ENCODE measurements at places on chromosomes 4 and X.

GRCh38 chr4:56008206-56008605, 59.5 kb downstream of the CEP135 start:
- no peak for DNase-seq

DNA sequence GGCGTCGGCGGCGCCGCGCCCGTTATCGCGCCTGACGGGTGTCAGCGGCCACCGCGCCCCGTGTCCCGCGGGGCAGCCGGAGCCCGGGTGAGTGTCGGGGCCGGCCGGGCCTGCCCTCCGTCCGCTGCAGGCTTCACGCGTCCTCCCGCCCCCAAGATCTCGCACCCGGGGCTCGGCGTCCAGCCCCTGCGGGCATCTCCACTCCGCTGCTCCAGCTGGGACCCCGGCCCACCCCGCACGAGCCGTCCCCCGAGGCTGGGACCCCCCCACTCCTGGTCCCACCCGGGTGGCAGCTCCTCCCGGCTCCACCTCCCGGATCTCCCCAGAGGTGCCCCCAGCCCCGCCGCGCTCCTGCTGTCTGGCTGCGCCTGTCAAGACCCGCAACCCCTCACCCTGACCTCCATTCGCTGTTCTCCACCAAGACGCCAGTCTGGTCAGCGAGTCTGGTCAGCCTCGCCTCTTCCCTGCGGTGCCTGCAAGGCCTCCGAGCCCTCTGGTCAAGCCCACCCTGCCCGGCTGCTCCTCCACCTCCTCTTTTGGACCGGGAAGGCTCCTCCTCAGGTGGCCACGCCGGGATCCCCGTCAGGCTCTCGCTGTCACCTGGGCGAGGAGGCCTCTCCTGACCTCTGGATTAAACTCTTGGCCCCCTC, 66.0 kb upstream of the NKX1-1 start:
- DNase-seq: no peak

- no peak for DNase-seq
Measured at GRCh38 chr4:117326091-117326490, 240.7 kb upstream of the TRAM1L1 start.

DNA sequence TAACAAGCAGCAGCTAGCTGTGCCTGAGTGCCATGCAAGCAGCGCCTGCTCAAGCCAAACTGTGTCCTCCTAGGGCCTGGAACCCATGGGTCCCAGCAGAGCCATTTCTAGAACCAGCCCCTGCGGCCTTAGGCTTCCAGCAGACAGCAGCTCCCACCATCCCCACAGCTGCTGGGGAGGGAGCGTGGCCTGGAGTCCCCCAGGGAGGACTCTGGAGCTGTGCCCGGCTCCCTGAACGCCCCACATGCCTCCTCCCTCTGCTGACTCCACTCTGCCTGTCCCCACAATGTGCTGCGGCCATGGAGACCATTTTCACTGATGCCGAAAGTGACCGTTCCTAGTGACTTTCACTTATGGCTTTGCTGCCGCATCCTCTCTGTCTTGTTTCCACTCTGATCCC, 45.9 kb downstream of the GAK start:
- no peak for DNase-seq

- no peak for DNase-seq
Measured at GRCh38 chr4:156322592-156322991, 368.9 kb upstream of the CTSO start.

DNA sequence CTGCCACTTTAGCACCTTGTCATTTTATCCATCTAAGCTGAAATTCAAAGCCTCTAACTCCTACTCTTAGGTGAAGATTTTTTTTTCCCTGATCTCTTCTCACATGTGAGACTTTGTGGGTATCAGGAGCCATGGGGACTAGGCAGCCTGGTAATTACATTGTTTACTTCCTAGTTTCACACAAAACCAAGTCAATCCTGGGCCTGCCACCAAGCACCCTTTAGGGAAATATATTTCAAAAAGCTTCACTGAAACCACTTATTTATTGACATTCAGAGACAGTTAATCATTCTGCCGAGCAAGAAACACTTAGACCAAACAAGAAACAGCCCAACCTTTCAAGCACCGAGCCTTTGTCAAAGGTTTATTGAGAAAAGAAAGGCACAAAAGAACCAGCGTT, 200.0 kb downstream of the RELL1 start:
- no peak for DNase-seq

DNA sequence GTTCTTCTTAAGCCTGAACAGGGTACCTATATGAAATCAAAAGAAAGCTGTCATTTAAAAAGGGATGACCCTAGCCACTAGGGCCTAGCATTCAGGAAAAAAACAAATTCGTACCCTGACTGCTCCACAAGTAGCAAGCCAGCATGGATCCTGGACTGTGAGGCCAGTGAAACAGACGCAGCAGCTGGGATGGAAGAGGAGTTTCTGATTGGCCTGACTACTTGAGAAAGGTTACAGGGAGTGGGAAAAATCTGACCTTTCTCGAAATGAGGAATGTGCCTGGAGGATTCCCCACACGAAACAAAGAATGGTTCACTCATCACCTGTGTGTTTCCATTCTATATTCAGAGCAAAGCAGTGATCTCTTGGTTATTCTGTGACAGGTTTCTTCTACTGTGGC, 87.6 kb upstream of the JADE1 start:
- no peak for DNase-seq

- DNase-seq: no peak
Measured at GRCh38 chr4:36351082-36351666, 69.8 kb downstream of the DTHD1 start.

DNA sequence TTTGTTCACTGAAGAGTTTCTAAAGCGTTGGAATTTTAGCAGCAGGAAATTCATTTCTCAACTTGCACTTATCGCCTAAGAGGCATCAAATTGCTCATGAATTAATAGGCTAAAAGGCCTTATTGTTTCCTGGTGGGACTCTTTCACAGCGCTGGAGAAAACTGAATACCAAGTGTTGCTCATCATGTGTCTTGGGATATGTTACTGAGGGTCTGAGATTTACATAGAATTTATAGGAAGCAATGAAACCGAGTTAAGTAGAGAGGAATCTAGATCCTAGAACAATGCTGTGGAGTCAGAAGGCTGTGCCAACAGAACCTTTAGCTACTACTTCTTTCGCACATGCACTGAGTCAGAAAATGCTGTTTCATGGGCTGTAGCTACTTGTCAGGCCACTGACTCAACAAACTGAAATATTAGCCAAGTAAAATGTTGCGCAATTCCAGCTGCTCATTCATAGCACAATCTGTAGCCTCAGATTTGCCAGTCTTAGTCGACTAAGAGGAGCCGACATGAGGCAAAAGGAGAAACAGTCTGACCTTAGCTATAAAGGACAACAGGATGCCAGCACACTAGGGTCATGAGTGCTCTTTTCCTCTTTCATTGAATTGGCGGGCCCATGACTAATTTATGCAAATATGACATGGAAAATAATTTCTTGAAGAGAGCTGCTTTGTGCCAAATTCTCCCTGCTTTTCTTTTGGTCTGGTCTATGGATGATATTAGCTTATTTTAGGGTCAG, 35.9 kb upstream of the CXCL8 start:
- DNase-seq: no peak

- no peak for DNase-seq
Measured at GRCh38 chr4:16466581-16466980, 240.3 kb upstream of the TAPT1 start.

DNA sequence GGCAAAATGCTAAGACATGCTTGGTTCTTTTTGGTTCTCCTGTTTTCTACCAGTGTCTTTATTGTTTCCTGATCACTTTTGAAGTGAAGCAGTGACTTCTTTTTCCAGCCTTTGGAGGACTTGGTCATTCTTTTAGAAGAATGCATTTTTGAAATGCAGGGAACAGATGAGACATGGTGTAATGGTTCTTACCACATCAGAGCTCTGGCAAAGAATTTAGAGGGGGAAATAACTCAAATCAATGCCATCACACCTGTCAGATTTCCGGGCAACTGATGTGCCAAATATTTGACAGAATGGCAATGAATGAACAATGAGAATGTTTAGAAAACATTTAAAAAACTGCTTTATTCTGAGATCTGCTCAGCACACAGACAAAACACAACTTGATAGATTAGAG, 519.6 kb downstream of the IQCM start:
- DNase-seq: no peak

DNA sequence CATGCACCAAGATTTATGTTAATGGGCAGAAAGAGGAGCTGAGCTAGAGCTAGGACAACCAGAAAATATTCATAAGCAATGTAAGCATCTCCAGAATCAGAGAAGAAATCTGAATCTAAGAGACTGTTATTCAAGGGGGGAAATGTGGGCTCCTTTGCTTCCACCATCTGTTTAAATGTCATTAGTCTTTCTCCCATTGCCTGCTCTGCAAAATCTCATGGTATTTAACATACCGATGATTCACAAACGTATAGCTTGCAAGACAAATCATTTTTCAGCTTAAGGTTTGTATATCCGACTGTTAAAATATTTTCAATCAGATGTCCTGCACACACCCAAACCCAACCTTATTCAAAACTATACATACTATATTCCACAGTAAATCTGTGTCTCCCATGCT, 133.4 kb upstream of the TACR3 start:
- no peak for DNase-seq

DNA sequence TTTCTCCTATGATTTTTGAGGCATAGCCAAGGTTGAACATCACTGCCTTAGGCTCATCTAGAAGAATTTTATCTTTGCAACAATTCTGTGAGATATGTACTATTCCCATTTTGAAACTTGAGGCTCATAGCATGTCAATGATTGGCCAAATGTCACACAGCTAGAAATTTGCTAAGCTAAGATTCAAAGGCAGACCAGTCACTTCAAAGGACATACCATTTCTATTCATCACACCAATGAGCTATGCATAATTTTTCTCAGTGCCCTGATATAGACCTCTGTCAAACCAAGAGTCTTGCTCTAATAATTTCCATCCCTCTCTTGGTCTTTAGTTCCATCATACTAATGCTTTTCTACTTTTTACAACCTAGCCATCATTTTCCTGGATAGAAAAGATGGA, 27.6 kb upstream of the SERTM2 start:
- DNase-seq: no peak

DNA sequence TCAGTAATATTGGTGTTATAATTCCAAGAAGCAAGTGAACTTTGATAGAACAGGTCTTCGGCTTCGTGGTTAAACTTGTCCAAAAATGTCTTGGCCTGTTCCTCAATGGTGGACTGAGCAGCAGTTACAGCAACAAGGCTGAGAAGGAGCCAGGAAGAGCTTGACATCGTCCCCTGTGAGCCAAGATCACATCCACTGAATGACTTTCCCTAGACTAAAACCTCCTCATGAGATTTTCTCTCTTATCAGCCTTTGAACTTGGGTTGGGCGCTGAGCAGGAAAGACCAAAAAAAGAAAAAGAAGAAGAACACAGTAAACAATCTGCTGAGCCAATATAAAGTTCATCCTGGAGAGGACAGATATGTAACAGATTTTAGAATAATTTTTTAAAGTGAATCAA, at the start of gene ACE2:
Gene ACE2, minus strand, starts transcription at position 216 of the 400 bp plus-strand sequence. Its CDS starts 49 bp downstream, at position 167.
- no peak for DNase-seq

DNA sequence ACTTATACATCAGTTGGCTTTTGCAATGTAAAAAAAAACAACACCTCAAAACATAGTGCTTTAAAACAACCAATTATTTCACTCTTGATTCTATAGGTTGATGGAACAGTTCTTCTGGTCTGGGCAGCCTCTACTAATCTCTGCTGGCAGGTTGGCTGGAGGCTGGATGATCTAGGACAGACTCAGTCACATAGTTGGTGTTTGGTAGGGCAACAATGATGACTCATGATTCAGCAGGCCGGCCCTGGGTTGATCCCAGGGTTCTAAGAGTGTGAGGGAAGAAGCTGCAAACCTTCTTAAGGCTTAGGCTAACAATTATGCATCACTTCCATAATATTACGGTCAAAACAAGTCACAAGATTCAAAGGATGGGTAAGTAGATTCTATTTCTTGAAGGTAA, 558.2 kb downstream of the ZNF674 start:
- no peak for DNase-seq

- no peak for DNase-seq
Measured at GRCh38 chr4:72208421-72209075, 176.7 kb downstream of the NPFFR2 start.

- no peak for DNase-seq
Measured at GRCh38 chr4:53963336-53963735, 101.1 kb downstream of the CHIC2 start.

- DNase-seq: no peak
Measured at GRCh38 chr4:116925900-116926457, 159.4 kb downstream of the TRAM1L1 start.

DNA sequence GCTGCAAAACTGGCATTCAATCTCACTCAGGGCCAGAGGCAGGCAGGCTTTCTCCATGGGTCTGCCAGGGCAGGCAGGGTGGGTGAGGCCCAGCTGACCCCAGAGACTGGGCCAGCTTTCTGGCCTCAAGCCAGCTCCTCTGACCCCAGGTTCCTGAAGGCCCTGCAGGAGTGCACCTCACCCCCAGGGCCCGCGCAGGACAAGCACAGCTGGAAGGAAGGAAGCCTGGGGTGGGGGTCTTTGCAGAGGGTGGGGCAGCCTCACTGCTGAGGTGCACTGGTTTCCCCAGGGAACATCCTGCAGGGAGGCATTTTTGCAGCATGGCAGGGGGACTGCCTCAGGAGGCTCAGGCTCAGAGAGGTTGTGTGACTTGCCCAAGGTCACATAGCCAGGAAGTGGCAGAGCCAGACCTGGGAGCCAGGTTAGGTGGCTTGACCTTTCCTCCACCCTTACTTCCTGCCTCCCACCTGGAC, 31.5 kb upstream of the AFAP1 start:
- DNase-seq: no peak

DNA sequence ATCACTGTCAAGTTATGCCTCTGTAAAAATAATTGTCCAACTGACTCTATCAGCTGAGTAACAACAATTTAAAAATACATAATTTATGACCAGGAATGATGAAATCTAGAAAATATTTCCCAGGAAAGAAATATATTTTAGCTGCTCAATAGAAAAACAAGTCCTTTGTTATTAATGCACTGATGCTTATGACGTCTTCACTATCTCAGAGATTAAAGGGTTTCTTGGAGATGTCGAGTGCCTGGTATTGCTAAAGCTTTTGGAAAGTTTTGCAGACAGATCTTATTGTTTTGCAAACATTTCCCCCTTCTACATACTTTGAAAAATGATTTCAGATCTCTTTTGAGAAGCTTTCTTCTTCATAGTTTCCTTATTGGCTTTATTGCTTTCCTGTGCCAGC, 154.6 kb upstream of the RPS6KA3 start:
- no peak for DNase-seq

DNA sequence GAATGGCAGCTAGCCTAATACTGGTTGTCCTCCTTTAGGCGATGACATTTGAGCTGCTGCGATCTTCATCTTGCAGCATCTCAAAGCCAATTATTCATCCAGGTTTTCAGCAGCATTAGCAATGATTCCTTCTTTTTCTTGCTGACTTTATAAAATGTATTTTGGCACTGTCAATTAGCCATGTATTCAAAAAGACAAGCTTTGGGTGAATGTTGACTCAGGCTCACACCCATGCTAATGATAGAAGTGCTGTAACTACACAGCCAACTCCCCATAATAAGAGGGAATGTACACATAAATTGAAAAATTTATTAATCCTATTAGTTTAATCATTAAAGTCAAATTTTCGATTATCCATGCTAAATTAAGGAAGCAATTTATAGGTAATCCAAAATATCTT, 24.3 kb upstream of the NPNT start:
- no peak for DNase-seq

- no peak for DNase-seq
Measured at GRCh38 chr4:156830351-156830750, 141.2 kb downstream of the PDGFC start.

GRCh38 chr4:34619531-34620162, 1624.7 kb downstream of the ARAP2 start:
- DNase-seq: no peak

GRCh38 chr4:78621395-78621794, 69.8 kb downstream of the ANXA3 start:
- DNase-seq: no peak

GRCh38 chr4:65924843-65925242, 254.6 kb upstream of the EPHA5 start:
- no peak for DNase-seq

GRCh38 chrX:21968333-21968732, 27.8 kb downstream of the SMS start:
- DNase-seq: no peak
